ENCODE measurements at places on chromosomes 11 and 22.

- no peak for DNase-seq
These were observed 61.8 kb upstream of the MTNR1B start for GRCh38 chr11:92907671-92908070.

- DNase-seq: no peak
These were observed 2.8 kb upstream of the RPS19BP1 start for GRCh38 chr22:39535357-39535725.

GRCh38 chr22:46153930-46154329, 3.6 kb downstream of the PPARA start:
- DNase-seq: no peak

- DNase-seq: no peak
These were observed 548 bp downstream of the PVALB start for GRCh38 chr22:36816339-36816635.

GRCh38 chr11:68974421-68975194, 6.2 kb downstream of the MRGPRD start:
- no peak for DNase-seq

GRCh38 chr11:134433806-134434205, 21.8 kb upstream of the B3GAT1 start:
- no peak for DNase-seq

- DNase-seq: no peak
These were observed 148.6 kb downstream of the IGLL1 start for GRCh38 chr22:23431337-23432072.

DNA sequence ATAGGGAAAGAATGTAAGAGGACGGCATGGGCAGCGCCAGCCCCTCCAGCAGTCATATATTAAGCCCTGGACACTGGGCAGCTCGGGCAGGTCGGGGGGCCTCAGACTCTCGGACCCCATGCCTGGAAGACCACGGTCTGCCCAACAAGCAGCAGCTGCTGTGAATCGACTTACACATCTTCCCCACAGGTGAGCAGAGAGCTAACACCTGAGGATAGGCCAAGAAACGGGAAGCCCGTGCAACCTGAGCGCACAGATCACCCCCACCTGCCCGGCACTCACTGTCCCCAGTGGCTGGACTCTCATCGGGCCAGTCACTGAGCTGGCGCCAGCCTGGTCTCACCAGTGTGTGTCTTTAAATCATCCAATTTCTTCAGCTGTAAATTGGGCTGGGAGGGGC, 4.7 kb upstream of the TCF20 start:
- no peak for DNase-seq

GRCh38 chr11:113162592-113162962, 151.8 kb upstream of the TTC12 start:
- no peak for DNase-seq

DNA sequence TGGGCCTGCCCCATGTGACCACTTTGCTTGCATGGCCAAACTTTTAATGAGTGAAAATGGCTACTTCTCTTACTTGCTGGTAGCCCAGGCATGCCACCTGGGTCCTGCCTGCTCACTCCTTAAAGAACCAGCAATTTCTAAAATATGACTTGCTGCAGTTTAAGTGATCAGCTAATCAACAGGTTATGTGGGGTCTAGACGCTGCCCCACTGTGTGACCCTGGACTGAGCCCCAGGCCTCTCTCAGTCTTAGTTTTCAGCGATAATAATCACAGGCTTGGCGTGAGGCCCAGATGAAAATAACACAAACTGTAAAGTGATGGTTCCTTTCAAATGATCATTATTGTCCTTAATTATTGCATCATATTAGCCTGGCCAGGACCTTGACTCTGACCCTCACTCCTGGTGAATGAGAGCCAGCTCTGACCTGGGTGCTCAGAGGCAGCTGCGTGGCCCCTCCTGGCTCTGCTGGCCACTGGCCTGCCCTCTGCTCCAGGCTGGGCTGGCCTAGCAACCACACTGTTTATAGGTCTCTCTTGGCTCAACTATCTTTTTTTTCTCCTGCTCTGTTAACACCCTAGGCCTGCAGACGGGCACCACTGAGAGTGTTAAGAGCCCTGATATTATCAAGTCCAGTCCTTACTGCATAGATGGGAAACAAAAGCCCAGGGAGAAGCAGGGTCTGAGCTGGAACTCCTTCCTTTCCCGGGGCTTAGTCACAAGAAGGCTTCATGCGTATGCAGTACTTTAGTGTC, 89.7 kb downstream of the RRM1 start:
- DNase-seq: no peak

GRCh38 chr11:29326757-29327156, 690.1 kb downstream of the KCNA4 start:
- no peak for DNase-seq

- DNase-seq: no peak
These were observed 14.9 kb downstream of the RASD2 start for GRCh38 chr22:35555483-35555890.

DNA sequence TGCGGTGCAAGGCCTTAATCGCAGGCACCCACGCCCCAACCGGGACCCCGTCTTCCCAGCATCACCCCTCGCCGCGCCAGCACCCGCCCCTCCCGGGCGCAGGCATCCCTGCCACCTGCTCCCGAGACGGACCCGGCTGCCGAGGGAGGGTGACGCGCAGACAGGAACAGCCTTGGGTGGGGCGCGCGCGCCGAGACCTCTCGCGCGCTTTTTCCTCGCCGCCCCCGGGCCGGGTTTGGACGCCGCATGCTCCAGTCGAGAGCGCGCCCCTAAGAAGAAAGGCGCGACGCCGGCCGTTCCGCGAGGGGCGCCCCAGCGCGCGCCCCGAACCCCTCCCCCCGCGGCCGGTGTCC, 504 bp downstream of the CFL1 start:
- DNase-seq: peak; percentile 45

GRCh38 chr11:4606231-4607015, 1.6 kb downstream of the TRIM68 start:
- no peak for DNase-seq

DNA sequence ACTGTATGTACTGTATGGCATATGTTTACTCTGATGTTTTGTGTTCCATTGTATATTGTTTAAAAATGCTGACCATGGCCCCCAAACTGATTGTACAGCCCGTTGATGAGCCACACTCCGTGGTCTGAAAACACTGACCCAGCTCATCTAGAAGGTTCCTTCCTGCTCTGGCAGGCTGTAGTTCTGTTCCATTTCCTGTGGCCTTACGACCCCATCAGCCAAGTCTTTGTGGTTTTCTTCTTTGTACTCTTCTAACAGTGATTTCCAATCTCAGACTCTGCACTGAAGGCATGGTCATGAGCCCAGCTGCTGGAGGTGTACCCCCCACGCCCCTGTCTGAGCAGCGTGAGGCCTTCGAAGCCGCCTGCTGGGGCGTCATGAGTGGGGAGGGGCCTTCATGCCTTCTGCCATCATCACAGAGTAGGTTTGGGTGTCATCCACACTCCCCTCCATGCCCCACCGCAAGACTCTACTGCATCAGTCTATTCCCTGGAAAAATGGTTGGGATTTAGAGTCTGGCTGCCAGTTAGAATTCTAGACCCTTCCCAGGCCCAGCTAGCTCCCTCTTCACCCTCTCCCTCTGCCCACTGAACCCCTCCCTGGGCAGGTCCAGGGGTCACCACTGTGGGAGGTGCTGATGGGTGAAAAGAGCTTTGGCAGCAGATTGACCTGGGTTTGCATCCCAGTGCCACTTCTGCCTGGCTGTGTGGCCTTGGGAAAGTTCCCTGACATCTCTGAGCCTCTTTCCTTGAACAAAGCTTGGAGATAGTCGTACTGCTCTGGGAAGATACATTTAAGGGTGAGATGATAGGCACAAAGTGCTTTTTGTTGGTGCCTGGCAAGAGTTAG, 11.3 kb upstream of the C11orf96 start:
- DNase-seq: no peak

GRCh38 chr11:1542267-1542666, 29.8 kb downstream of the DUSP8 start:
- no peak for DNase-seq

DNA sequence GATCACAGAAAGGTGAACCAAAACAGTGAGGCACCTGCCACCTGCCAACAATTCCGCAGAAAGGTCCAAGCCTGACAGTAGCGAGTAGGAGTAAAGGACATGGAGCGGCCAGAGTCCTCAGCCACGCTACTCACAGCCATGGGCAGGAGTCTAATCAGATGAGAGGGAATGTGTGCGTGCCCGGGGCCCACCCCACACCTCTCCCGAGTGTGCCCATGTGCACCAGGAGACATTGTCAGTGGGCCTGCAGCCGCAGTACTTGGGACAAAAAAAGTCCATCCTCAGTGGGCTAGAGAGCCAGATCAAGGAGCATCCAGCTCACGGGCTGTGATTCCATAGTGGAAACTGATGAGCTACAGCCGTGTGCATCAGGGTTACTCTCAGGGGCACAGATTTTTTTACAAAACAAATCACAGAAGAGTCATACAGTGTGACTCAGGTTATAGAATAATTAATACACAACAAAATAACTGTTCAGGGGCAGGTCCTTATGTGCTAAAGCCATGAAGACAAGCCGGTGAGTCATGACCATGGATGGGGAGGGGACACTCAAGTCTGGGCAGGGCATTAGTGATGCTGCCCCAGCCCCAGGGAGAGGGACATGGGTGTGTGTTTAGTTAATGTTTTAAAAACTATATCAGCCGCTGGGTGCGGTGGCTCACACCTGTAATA, 12.0 kb downstream of the SART1 start:
- DNase-seq: no peak

DNA sequence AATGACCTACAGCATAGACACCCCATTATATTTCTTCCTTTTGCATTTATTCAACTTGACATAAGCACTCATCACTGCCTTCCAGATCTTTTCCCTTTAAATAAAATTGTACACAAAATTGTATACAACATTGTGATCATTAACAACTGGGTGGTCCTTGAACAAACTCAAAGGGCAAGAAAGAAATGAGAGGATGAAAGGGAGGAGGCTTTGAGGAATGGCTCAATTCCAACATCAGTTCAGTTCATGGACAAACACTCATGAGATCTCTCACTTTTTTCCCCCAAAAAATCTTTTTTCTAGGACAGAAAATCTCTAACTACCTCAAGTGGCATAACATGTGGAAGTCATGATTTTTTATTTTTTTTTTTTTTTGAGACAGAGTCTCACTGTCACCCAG, 113.7 kb downstream of the PLEKHA7 start:
- no peak for DNase-seq

GRCh38 chr11:62553080-62553838, 6.7 kb upstream of the AHNAK start:
- DNase-seq: no peak

GRCh38 chr11:31325160-31325559, 44.4 kb downstream of the DCDC1 start:
- no peak for DNase-seq

- DNase-seq: no peak
These were observed 10.3 kb downstream of the CDC42BPG start for GRCh38 chr11:64834031-64834722.

- no peak for DNase-seq
These were observed 85.9 kb downstream of the ZC3H12C start for GRCh38 chr11:110179064-110179463.

- DNase-seq: no peak
These were observed 71.2 kb downstream of the USP35 start for GRCh38 chr11:78259777-78260487.

DNA sequence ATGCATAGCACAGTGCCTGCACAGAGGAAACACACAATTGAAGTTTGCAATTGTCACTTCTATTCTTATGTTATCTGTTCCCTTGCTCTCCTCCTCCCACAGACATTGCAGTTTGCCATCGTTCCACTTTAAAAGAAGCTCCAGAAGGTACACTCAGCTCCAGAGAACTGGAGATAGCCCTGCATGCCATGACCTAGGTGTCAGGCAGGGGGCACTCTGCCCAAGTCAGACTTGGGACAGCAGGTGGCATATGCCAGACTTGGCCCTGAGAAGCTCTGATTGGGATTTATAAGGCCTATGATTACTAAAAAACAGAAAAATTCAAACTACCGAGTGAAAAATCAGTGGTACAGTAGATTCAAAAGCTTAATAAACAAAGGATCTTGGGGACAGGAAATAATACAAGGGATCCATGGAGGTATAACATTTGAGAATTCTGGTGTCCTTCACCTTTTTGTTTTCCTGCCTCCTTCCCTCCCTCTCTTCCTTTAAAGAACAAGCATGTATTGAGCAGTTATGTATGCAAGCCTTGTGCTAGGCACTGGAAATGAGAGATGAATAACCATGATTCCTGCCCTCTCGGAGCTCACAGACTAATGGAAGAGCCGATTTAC, 40.0 kb downstream of the TENM4 start:
- no peak for DNase-seq

GRCh38 chr11:13030857-13031256, 21.7 kb downstream of the RASSF10 start:
- no peak for DNase-seq

GRCh38 chr11:10478574-10479550, 23.8 kb downstream of the AMPD3 start:
- no peak for DNase-seq

DNA sequence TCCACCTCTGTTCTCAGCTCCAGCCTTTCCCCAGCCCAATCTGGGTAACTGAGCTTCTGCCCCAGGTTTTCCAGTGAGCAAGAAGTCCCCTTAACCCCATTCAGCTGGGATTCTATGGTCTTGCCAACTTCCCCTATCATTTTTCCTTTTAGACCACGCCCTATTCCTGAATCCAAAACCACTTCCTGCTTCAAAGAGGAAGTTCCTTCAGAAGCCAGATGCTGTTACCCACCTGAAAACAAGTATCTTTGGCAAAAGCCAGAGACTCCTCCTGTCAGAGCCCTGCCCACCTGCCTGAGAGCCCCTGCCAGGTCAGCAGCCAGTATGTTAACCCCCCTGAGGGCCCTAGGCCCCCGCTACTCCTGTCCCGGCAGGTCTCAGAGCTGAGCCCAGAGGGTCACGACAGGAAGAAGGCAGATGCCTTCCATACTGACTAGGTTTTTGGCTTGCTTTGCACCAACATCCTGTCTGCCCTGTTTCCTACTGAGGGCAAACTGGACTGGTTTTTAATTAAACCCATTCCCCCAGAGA, 20.3 kb upstream of the MICAL2 start:
- DNase-seq: no peak

GRCh38 chr11:64382586-64382985, 23.6 kb downstream of the RPS6KA4 start:
- DNase-seq: no peak

GRCh38 chr11:126348806-126349582, 6.5 kb upstream of the ST3GAL4 start:
- DNase-seq: no peak

GRCh38 chr11:57530215-57530595, 349 bp downstream of the TIMM10 start:
- no peak for DNase-seq

GRCh38 chr22:24489011-24489410, 6.1 kb upstream of the UPB1 start:
- no peak for DNase-seq

- no peak for DNase-seq
These were observed 79.4 kb downstream of the MPPED1 start for GRCh38 chr22:43491177-43491576.

- no peak for DNase-seq
These were observed 73.0 kb upstream of the PHF21B start for GRCh38 chr22:45082795-45083194.
